Lower lobe of right lung (tissue), 2 donors: ENCODE measurements at places on chromosomes 11 and 22. TPM values are rescaled to one million over a fixed set of nuclear protein-coding genes. Genes with fewer than 3 reads are reported as not detected.
A peak's percentile ranks its signal among the peaks of the same experiment; 100 is the strongest.

LGR4 gene
- total RNA-seq, result 7.5 TPM

OR10A2 gene
- total RNA-seq, result not detected

MYO7A gene
- total RNA-seq, result 5.5 TPM

RGL4 gene
- total RNA-seq, result 1.9 TPM

CPT1B gene
- 12.6 TPM for total RNA-seq

F2 gene
- total RNA-seq, result not detected

MRGPRF gene
- total RNA-seq, result 11.5 TPM

STK33 gene
- total RNA-seq, result 17.3 TPM

SMIM38 gene
- not detected for total RNA-seq

OR10AG1 gene
- total RNA-seq, result not detected

- DNase-seq, result peak; percentile 61
Observed at GRCh38 chr11:107741044-107741823, 29.4 kb upstream of the SLN start.

- DNase-seq, result no peak
Observed at GRCh38 chr11:9905960-9906791, 242.3 kb downstream of the SWAP70 start.

DNA sequence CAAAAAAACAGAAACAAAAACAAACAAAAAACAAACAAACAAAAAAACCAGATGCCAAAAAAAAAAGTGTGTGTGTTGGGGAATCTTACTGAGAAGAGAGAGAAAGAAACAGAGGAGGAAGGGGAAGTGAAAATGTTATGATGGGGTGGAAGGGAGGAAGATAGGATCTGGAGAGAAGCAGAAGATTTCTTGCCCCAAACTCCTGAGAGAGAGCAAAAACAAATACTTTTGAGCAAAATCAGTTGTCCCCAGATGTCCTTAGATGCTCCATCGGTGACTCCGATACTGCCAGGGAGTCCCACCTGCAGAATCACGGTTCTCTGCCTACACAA, 19.9 kb upstream of the GRAMD1B start:
- no peak for DNase-seq

DNA sequence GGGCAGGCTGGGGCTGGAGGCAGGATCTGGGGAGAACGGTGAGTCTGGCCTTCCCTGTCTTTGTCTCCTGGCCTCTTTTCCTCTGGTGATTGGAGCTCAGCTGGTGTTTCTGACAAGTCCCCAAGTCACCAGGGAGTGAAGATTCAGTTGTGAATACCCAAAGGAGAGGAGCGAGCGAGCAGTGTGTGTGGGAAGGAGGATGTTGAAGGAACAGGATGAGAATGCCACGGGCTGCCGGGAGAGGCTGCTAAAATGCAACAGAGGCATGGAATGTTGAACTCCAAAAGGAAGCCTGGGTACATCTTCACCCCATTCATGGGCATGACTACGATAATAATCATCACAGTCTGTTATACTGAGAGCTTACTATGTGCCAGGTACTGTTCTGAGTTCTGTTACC, 163.3 kb downstream of the CEP164 start:
- DNase-seq, result no peak

DNA sequence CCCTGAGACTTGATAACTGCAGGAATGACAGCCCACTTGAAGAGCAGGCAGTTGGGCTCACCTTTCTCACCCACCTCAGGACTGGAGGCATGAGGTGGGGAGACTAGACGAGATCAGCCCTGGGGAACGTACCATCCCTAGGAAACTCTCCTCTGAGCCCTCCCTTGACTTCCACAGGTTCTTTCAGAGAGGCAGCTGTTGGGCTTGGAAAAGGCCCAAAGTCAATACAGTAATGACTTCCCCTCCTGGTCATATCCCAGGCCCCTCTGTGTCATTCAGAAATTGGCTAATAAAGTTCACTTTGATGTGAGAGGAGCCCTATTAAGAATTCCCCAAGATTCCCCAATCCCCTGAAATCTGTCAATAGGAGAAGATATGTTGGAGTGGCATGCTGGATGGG, 5.8 kb upstream of the NECTIN1 start:
- no peak for DNase-seq

GRCh38 chr22:28521451-28521850, 158.2 kb downstream of the TTC28 start:
- no peak for DNase-seq

DNA sequence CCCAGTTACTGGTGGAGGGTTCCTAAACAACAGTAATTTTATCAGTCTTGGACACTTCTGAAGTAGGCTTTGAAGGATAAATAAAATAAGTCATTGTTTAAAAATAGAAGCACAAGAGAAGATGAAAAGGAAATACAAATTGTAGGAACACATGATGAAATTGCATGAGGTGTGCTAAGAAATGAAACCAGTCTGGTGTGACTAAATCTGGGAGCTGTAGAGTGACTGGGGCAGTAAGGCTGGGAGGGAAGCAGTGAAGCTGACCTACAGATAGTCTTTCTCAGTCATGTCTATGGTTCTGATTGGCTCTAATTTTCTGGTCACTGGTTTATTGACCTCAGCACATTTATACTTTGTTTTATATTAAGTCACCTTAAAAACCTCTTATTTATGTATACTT, 139.1 kb downstream of the SLC17A6 start:
- DNase-seq, result no peak

DNA sequence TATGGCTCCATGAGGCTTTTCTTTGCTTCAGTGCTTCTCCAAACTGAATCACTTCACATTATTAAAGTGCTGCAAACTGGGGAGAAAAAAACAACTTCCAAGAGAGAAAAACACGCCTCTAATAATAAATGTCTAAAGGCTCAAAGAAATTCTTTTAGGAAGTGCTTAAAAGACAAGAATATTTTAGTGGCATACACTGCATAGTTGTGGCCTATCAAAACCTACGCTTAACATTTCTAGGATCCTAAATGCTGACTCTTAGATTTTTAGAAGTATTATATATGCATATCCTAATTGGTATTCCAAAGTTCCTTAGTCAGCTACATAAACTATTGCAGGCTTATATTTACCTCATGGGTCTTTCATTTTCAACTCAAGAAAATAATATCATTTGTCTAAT, 879.0 kb upstream of the CCDC90B start:
- DNase-seq, result no peak

DNA sequence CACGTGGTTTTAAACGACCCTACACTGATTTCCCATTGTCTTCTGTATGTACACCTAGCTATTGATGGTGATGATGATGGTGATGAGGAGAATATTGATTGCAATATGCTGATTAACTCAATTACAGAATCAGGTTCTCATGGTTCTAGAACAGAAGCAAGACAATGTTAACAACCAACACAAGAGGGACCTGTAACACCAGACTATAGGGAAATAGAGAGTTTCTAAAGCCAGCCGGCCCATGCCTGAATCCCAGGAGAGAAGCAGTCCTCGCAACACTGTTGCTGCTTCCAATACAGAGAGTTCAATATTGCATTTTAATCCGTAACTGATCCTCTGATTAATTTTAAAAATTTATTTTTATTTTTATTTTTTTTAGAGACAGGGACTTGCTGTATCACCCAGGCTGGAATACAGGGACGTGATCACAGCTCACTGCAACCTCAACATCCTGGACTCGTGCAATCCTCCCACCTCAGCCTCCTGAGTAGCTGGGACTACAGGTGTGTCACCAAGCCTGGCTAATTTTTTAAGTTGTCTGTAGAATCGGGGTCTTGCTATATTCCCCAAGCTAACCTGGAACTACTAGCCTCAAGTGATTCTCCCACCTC, 22.2 kb upstream of the UBASH3B start:
- DNase-seq, result no peak

DNA sequence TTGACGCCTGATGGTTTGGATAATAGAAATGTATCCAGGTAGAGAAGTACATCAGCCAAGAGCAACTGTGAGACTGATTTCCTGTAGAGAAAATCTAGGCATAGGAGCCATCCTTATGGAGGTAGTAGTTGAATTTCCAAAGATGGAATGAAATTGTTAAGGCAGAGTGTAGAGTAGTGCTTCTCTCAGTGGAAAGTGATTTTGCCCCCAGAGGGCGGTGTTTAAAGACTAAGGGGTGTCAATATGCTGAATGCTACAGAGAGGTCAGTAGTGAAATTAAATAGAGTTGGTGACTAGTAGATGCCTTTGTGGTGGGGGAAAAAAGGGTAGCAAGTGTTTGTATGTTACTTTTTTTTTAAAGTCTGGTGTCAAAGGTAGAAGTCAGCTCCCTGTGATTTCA, 54.5 kb downstream of the TRIM44 start:
- no peak for DNase-seq

GRCh38 chr11:75560644-75561043, 1.4 kb upstream of the SERPINH1 start:
- no peak for DNase-seq

- DNase-seq, result no peak
Observed at GRCh38 chr11:39249566-39250365, 2209.7 kb downstream of the LRRC4C start.

- DNase-seq, result no peak
Observed at GRCh38 chr22:24077416-24077815, 66.3 kb downstream of the CABIN1 start.

- no peak for DNase-seq
Observed at GRCh38 chr11:92789761-92790160, 179.7 kb upstream of the MTNR1B start.

DNA sequence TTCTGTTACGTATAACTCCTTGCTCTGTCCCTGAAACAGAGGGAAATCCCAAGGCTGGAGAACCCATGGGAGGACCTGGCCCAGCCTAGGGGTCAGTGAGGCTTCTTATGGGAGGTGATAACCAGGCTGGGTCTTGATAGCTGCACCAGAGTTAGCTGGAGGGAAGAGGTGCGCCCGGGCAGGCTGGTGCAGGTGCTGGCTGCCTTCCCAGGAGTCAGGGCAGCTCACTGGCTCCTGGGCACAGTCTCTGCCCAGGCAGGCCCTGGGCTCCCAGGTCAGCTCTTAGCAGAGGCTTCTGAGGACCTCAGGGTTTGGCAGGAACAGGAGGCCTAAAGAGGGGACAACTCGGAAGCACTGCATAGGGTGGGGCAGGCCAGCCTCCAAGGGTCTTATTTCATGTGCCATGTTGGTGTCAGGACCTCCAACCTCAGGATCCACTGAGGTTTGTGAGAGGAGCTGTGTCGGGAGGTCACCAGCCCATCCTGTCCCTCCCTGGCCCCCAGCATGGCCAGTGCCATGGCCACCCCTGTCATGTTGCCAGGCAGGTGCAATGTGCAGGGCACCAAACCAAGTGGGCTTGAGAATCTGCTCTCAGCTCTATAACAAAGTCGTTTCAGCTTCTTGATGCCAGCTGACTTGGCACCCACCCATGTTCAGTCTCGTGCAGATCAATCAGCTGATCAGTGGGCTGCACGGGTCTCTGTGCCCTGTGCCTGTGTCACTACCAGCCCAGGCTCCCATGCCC, 20.5 kb upstream of the CELSR1 start:
- DNase-seq, result peak; percentile 49

DNA sequence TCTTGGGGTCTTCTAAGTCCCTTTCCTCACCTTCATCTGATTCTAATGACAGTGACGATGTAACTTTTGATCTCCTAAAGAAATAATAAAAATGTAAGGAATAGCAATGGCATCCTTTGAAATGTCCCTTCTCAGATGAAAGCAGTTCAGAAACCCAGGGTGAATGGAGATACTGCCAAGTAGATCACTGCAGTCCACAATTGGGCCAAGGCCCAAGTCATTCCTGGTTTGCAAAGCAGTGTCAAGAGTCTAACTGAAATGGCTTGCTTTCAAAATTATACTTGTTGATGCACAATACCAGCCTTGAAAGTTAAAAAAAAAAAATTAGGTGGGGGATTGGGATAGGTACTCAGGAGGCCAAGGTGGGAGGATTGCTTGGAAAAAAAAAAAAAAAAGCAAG, 20.4 kb downstream of the ASCC2 start:
- no peak for DNase-seq

- no peak for DNase-seq
Observed at GRCh38 chr11:130330101-130330684, 15.5 kb upstream of the ZBTB44 start.

DNA sequence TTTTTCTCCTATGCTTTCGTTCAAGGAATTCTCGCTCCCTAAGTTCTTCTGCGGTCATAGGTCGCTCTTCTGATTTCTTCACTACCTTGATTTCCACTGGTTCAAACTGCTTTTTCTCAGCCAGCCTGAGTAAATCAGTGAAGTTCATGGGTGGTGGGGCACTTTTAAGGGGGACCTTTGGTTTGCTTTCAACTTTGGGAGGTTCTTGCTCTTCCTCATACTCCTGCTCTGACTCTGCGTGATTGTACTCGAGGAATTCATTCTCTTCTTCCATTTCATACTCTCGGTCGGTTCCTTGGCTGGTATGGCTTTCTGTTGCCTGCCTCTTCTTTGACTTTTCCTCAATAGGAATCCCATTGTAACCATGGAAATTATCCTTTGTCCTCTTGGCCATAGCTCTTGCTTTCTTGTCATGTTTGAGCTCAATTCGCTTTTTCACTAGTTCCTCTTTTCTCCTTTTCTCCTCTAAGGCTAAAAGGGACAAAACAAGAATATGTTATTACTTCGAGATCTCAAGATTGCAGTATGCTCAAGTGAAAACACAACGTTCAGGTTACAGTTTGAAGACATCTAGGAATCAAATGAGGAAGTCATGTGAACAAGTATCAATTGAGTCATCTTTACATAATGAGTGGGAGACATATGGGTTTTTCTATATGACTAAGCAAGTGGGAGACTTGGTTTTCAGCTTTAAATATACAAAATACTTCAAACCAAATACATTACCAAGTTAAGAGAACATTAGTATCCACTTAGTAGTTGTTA, 16.2 kb downstream of the MISFA start:
- no peak for DNase-seq

GRCh38 chr22:26883393-26883792, 226.0 kb downstream of the MIAT start:
- DNase-seq, result no peak

- peak; percentile 22 for DNase-seq
Observed at GRCh38 chr11:8234425-8234821, 29.3 kb downstream of the LMO1 start.

DNA sequence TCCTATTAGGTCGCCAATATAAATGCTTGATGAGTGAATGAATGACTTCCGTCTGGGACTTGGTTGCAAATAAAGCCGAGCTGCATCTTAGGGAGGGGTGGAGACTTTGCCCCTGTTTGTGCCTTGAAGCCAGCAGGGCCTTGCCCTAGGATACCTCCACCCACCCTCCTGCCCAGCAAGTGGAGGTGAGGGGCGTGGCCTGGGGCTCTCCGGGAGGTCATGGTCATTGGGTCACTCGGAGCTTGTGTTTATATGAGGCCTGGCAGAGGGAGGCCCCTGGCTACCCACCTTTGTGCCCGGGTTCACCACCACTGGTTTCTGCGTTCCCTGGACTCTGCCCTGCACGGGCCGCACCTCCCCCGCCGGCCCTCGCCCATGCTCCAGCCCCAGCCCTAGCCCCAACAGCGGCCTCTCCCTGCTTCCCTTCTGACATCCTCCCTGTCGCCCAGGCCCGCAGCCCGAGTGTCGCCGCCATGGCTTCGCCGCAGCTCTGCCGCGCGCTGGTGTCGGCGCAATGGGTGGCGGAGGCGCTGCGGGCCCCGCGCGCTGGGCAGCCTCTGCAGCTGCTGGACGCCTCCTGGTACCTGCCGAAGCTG, 4.3 kb downstream of the MPST start:
- no peak for DNase-seq

- DNase-seq, result no peak
Observed at GRCh38 chr11:40290171-40290631, 1169.3 kb downstream of the LRRC4C start.
